Temporal lobe (tissue), 4 donors: ENCODE measurements at places on chromosomes 7 and 10. TPM values are rescaled to one million over a fixed set of nuclear protein-coding genes. Genes with fewer than 3 reads are reported as not detected.

The GDF10 gene
- total RNA-seq: 7.6 TPM

The PSMC2 gene
- total RNA-seq: 105 TPM

The TSPAN12 gene
- total RNA-seq: 3.9 TPM

The MORN4 gene
- 28.3 TPM for total RNA-seq

The PLA2G12B gene
- total RNA-seq: not detected

The HOXA5 gene
- total RNA-seq: not detected

The SPDYE11 gene
- total RNA-seq: under 0.01 TPM

The ADAM22 gene
- total RNA-seq: 73.5 TPM

The OPN1SW gene
- total RNA-seq: not detected

The CD36 gene
- 6.6 TPM for total RNA-seq

The PNLIPRP1 gene
- total RNA-seq: not detected

The ZRANB1 gene
- total RNA-seq: 53.6 TPM
